ENCODE measurements at places on chromosomes 3 and 15.

DNA sequence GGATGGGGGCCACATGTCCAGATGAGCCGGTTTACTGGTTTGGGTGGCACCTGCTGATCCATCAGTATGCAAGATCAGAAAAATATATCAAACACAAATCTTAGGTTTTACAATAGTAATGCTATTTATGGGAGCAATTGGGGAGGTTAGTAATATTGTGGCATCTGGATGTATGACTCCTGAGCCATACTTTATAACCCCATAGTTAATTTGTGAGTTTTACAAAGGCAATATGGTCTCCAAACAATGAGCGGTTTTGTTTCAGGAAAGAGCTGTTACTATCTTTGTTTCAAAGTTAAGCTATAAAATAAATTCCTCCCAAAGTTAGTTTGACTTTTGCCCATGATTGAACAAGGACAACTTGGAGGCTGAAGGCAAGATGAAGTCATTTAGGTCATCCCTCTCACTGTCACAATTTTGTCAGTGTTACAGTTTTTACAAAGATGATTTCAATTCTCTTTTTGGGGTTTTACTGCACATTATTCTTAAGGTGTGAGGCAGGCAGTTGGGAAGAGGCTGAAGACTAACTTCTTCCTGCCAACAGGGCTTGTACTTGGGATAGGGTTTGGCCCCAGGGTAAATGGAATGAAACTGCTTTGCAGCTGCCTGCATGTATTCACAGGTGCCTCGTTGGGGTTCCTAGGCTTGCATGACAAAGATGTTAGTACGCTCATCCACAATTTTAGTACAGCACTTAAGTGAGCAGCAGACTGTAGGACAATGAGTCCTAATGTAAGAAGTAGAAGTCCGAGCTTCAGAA is 296.6 kb upstream of the NDN start:
- no peak overlapping the region for H3K4me3 ChIP-seq
- DNase-seq = no peak
- H3K4me1 ChIP-seq = no peaks in the 10 kb centered on the region
- no peak overlapping the region for H3K27ac ChIP-seq
- H3K36me3 ChIP-seq = no peaks in the 10 kb centered on the region

DNA sequence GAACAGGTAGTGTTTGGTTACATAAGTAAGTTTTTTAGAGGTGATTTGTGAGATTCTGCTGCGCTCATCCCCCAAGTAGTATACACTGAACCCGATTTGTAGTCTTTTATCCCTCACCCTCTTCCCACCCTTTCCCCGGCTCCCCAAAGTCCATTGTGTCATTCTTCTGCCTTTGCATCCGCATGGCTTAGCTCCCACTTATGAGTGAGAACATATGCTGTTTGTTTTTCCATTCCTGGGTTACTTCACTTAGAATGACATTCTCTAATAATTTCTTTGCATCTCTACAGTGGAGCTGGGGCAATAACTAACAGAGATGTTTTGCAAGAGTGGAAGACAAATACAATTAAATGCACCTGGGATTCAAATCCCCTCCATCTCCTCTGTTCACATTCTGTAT is 93.2 kb downstream of the TP63 start:
- H3K4me3 ChIP-seq = no peak overlapping the region
- no peak overlapping the region for H3K27ac ChIP-seq
- H3K4me1 ChIP-seq = peaks cover 5% of the 10 kb centered on the region
- no peaks in the 10 kb centered on the region for H3K27me3 ChIP-seq
- H3K36me3 ChIP-seq = no peaks in the 10 kb centered on the region

- no peaks in the 10 kb centered on the region for H3K36me3 ChIP-seq
- H3K27me3 ChIP-seq = no peaks in the 10 kb centered on the region
- DNase-seq = no peak
- no peak overlapping the region for H3K27ac ChIP-seq
- H3K4me1 ChIP-seq = peaks cover 7% of the 10 kb centered on the region
- H3K4me3 ChIP-seq = no peak overlapping the region
Measured at GRCh38 chr3:102032491-102033383, 183.4 kb downstream of the NFKBIZ start.

DNA sequence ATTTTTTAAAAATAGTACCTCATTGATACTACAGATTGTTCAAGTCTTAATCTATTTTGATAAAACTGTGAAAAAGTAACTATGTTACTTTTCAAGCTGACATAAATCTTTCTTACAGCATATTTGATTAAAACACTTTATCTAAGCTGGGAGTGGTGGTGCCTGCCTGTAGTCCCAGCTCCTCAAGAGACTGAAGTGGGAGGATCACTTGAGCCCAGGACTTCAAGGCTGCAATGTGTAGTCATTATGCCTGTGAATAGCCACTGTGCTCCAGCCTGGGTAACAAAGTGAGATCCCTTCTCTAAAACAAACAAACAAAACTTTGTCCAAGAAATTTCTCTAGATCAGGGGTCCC is 59.6 kb upstream of the NEDD4 start:
- H3K4me1 ChIP-seq = no peaks in the 10 kb centered on the region
- H3K4me3 ChIP-seq = no peak overlapping the region
- no peaks in the 10 kb centered on the region for H3K36me3 ChIP-seq
- H3K27ac ChIP-seq = no peak overlapping the region
- no peak for DNase-seq
- H3K27me3 ChIP-seq = no peaks in the 10 kb centered on the region

DNA sequence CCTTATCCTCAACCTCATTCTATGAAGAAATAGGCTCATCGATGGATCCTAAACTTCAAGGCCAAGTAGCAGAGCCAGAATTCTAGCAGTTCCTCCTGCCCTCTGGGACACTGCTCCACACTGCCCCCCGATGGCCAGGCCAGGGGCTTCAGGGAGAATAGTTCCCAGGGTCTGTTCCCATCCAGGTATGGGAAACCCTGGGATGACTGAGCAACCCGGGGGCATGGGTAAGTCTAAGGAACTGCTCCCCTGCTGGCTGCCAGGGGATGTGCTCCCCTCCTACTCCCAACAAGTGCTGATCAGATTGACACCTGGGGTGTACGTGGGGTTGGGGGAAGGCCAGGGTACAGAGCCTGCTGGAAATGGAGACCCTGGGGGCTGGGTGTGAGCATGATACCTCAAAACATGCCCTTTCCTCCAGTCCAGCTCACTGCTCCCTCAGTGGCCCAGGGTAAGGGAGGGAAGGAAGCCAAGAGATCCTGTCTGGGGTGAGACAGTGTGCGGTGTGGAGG is 7.6 kb downstream of the ULK3 start:
- peak; percentile 68 for DNase-seq
- H3K4me1 ChIP-seq = peaks cover 2% of the 10 kb centered on the region
- H3K36me3 ChIP-seq = peaks cover 44% of the 10 kb centered on the region
- no peak overlapping the region for H3K27ac ChIP-seq

DNA sequence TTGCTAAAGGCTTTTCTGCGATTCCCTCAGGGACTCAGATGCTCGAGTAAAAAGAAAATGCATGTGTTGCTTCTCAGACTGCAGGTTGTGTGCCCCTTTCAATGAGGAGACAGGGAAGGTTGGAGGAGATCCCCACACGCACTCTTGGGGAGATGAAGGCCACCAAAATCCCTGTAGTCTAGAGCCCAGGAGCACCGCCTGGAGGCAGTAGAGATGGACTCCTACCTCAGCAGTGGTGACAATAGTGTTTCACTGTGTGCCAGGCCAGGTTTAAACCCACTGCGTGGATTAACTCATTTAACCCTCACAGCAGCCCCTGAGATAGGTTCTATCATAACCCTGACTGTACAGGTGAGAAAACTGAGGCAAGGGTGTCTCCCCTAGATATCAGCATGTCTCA is 15.2 kb downstream of the MEGF11 start:
- no peaks in the 10 kb centered on the region for H3K36me3 ChIP-seq
- peaks cover 11% of the 10 kb centered on the region for H3K27me3 ChIP-seq
- no peak overlapping the region for H3K27ac ChIP-seq
- no peak for DNase-seq
- H3K4me1 ChIP-seq = no peaks in the 10 kb centered on the region
- H3K4me3 ChIP-seq = no peak overlapping the region

DNA sequence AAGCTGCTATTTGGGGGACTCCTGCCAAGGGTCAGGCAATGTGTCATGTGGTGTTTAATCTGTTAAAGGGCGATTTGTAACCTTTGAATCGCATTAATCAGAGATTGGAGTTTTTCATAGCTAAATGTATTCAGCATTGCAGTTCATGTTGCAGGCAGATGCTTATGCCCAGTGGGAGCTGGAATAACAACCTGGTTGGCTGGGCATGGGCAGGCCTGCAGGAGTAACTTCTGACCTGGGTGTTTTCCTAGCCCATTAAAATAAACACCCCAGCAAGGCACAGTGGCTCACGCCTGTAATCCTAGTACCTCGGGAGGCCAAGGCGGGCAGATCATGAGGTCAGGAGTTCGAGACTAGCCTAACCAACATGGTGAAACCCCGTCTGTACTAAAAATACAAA is 268.7 kb downstream of the BBX start:
- H3K4me3 ChIP-seq = no peak overlapping the region
- no peaks in the 10 kb centered on the region for H3K27me3 ChIP-seq
- peaks cover 9% of the 10 kb centered on the region for H3K4me1 ChIP-seq
- H3K36me3 ChIP-seq = peaks cover 55% of the 10 kb centered on the region

DNA sequence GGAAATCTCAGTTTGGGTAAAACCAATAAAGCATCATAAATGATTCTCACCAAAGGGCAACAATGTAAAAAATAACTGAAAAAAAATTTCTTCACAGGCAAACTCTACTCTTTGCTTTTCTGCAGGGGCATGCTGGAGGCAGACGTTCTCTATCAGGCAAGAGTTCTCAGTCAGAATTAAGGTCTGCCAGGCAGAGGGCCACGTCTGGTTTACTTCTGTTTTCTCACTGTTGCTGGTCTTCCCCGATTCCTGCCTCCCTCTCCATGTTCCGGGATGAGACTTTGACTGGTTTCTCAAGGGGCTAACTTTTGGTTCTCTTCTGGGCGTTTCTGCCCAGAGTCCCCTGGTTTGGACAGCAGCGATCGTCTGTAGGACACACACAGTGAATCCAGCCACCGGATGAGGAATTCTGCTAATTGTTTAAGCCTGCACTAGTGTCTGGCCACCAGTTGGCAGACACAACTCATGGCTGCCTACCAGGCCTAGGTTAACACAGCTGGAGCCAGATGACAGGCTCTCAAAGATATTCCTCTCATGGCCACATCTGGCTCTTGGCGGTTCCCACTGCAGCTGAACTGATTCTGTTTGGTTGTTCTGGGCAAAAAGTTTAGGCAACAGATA is 273.1 kb downstream of the FOXP1 start:
- H3K27ac ChIP-seq = peak overlapping the region; percentile 66
- H3K27me3 ChIP-seq = no peaks in the 10 kb centered on the region
- peaks cover 79% of the 10 kb centered on the region for H3K4me1 ChIP-seq
- H3K4me3 ChIP-seq = no peak overlapping the region
- DNase-seq = no peak

DNA sequence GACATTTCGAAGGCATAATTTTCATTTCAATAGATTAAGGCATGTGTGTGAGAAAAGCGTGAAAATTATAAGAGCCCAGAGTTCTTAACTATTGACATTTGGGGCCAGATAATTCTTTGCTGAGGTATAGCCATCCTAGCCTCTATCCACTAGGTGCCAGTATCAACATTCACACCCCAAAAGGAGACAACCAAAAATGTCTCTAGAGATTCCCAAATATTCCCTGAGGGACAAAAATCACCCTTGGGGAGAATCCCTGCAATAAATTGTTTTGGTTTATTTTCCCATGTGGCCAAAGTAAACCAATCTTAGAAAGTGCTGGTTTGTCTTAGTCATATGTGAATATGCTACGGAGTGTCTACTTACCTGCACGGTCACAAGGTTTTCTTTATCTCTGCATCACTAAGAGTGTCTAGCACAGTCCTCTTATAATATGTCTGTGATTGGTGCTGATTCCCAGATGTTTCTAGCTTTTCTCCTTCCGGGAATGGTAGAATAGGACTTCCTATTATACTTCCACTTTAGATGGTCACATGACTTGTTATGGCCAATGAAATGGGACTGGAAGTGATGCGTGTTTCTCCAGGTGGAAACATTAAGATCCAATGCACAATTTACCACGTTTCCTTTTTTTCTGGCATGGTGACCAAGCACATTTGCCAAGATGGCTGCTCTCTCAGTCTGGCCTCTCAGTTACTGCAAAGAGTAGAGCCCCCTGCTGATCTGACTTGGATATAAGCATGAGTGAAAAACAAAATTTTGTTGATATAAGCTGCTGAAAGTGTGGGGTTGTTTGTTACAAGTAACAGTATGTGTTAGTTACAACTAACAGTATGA is 8.0 kb upstream of the KBTBD8 start:
- no peak for DNase-seq
- peaks cover 22% of the 10 kb centered on the region for H3K27me3 ChIP-seq

GRCh38 chr3:89043406-89043932 is 64.0 kb upstream of the EPHA3 start:
- no peaks in the 10 kb centered on the region for H3K36me3 ChIP-seq
- H3K27ac ChIP-seq = no peak overlapping the region
- H3K27me3 ChIP-seq = no peaks in the 10 kb centered on the region
- no peak for DNase-seq
- no peak overlapping the region for H3K4me3 ChIP-seq

- no peak overlapping the region for H3K27ac ChIP-seq
- peaks cover 61% of the 10 kb centered on the region for H3K36me3 ChIP-seq
- DNase-seq = no peak
- H3K4me1 ChIP-seq = peaks cover 31% of the 10 kb centered on the region
- no peaks in the 10 kb centered on the region for H3K27me3 ChIP-seq
Measured at GRCh38 chr3:72798552-72799195, 49.6 kb downstream of the SHQ1 start.

DNA sequence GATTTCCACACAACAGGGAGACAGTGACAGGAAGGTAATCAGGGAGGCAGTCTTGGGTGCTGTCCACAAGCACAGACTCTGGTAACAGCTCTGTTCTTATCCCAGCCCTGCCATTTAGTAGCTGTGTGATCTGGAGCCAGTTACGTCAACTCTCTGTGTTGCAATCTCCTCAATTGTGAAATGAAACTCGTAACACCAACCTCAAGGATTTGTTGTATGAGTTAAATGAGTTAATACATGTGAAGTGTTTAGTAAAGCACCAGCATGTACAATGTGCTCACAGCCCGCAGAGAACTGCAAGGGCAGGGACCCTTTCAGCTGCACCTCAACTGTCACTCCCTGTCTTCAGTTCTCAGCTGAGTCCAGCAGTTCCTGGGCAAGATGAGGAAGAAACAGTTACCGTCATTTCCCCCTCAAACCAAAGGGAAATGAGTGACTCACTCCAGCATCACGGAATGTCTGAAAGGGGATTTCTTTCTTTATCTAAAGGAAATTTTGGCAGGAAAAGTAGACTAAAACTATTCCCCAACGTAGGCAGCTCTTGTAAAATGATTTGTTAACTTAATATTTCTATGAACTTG is 39.9 kb upstream of the MB21D2 start:
- H3K4me3 ChIP-seq = no peak overlapping the region
- H3K4me1 ChIP-seq = peaks cover 22% of the 10 kb centered on the region
- no peaks in the 10 kb centered on the region for H3K36me3 ChIP-seq
- DNase-seq = no peak
- H3K27ac ChIP-seq = no peak overlapping the region

DNA sequence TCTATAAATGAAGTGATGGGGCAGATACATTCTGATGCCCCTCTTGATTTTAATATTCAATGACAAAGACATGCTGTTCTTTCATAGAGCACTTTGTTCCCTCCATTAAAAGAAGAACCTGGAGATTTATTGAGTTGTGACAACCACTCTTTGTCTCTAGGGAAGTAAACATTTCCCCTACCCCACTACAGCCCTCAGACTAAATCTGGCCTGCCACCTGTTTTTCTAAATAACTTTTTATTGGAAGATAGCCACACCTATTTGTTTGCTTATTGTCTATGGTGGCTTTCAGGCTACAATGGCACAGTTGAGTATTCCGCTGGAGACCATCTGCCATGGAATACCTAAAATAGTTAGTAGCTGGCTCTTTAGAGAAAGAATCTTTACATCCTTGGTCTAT is 41.2 kb upstream of the ZNF385D start:
- no peak overlapping the region for H3K27ac ChIP-seq
- DNase-seq = no peak
- H3K27me3 ChIP-seq = no peaks in the 10 kb centered on the region
- H3K36me3 ChIP-seq = no peaks in the 10 kb centered on the region
